ENCODE measurements at places on chromosomes 1 and 21.

DNA sequence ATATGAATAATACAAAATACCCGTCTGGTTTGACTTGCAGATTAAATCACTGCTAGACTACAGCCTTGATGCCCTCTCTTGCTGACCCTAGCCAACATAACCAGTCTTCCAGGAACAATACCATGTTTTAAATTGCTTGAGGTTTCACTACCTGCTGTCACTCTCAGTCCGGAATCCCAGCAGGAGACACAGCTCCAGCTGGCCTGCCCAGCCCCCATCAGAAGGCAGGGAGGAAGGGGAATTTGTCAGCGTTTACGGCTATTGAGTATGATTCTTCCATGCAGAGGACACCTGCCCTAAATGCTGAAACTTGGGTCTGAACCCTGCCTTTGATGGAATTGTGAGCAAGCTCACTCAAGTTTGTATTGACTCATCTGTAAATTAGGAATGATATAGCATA lies 33.0 kb downstream of the ZNF496 start:
- no peak for DNase-seq

DNA sequence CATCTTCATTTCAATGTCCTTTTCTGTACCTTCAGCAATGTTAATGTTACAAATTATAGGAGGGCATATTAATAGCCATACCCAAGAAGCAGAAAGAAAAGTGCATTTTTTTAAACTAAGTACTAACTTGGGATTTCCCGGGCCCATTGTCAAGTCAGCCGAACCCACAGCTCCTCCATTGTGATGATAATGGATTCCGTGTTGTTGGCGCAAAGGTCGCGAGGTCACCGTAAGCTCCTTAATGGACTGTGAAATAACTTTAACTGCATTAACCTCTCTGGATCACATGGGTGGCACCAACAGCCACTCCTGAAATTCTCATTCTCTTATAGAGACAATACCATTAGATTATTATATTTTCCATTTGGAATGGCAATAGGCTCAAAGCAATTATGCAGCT lies 250.6 kb upstream of the RRP15 start:
- no peak for DNase-seq

DNA sequence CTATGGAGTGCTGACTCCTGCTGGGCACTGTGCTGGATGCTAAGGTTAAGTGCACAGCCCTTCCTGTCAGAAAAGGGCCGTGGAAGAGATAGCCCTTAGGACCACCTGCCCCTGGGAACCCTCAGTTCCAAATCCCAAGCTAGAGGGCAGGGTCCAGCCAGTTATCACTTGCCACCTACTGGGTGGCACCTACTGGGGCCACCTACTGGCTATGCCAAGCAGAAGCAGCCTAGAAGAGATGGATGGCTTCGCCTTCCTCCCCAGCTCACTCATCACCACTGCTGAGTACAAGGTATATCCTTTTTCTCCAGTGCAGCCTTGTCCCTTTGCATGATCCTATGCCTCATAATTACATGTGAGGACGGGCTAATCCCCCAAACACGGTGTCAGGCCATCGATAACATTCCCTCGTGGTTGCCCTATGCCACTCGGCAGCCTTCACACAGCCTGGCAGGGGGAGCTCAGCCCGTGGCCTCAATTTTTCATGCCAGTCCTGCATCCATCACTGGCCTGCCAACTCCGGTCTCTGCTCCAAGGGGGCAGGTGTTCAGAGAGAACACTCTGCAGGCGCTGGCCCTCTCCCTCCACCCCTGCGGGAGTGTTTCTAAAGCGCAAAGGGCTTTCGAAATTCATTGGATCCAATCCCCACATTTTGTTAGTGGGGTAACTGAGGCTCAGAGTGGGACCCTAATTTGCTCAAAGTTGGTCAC lies 49.0 kb downstream of the SYT2 start:
- DNase-seq, result no peak

DNA sequence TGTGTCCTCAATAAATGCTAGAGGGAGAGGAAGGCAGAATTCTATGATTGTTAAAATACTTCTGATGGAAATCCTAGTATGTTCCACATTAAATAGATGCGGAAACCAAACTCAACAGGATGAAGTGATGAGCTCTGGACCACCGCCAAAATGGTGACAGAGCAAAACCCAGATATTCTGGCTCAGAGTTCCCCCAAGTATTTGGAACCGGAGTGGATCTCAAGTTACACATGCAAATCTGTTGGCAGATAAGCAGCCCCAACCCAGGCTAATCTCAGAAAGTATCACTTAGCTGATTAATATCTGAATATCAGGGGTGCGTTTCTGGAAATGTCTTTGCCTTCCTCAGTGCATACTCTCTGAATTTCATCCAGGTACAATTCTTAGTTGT lies 17.4 kb upstream of the GRHL3 start:
- no peak for DNase-seq

DNA sequence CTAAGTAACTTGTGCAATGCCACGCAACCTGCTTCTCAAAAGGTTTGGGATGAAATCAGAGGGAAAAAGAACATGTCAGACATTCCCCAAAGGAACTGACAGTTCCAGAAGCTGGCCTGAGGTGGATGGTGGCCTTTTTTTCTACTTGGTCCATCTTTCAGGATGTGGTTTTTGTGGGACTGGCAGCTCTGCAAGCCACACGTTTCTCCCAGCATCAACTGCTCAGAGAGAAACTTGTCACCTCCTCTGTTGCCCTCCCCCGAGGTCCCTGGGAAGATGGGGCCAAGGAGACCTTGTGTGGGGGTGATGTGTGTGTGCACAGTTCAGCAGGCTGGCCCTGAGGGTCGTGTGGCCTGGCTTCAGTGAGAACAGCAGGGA lies 2.5 kb upstream of the DHRS3 start:
- no peak for DNase-seq

DNA sequence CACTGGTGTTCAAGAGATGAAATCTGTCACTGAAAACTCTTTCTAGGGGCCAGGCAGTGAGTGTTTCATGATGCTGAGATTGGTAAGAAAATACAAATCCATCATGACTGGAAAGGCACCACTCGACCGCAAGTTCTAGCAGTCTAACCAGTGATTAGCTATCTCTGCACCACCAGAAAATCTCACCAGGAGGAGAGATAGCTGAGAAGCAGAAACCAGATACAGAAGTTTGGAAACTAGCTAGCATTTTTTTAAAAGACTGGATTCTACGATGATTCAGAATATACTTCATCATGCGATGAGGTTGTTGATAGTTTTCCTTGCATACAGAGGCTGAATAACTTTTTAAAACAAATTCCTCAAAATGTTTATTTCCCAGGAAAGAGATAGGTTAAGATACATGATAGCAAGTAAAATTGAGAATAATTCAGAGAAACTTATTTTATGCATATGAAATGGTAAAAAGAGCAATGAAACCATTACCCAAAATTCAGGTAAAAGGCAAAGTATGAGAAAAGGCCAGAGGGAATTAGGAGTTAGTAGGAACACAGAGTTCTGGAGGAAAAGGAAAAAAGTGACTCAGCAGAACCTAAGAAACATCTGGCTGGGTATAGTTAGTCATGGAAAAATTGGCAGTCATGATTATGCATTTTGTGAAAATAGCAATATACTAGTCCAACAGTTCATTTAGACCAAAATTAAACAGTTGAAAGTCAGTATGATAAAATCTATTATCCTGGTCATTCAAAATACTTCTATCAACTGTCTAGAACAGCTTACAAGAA lies 3.3 kb upstream of the F3 start:
- no peak for DNase-seq

DNA sequence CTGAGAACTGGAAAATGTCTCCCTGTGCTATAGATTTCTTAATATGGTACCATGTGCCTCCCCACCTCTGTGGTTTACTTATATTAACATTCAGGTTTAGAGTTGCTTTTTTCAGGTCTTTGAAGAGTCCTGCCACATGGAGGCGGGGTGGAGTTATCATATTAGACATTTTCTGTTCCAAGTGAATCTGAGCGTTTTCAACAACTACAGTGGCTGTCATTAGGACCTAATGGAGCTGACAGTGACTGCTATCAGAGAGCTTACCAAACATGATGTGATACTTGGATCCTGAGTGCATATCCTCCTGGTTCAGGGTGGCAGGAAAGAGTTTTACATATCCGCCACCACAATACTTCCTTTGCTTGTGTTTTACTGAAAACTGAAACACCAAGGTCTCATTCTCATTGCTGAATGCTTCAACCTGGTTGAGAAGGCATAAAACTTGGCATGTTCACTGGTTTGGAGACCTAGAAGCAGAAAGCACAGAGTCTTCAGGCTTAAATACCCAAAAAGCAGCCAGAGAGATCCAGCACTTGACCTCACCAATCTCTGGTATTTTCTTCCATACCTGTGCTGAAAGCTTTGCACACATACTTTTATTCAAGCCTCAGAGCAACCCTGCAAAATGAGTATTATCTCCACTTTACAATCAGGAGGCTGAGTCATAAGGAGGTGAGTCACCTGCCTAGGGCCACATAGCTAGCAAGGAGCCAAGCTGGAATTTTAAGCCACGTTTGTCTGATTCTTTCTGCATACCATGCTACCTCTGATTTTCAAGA lies 47.4 kb upstream of the OSBPL9 start:
- no peak for DNase-seq

DNA sequence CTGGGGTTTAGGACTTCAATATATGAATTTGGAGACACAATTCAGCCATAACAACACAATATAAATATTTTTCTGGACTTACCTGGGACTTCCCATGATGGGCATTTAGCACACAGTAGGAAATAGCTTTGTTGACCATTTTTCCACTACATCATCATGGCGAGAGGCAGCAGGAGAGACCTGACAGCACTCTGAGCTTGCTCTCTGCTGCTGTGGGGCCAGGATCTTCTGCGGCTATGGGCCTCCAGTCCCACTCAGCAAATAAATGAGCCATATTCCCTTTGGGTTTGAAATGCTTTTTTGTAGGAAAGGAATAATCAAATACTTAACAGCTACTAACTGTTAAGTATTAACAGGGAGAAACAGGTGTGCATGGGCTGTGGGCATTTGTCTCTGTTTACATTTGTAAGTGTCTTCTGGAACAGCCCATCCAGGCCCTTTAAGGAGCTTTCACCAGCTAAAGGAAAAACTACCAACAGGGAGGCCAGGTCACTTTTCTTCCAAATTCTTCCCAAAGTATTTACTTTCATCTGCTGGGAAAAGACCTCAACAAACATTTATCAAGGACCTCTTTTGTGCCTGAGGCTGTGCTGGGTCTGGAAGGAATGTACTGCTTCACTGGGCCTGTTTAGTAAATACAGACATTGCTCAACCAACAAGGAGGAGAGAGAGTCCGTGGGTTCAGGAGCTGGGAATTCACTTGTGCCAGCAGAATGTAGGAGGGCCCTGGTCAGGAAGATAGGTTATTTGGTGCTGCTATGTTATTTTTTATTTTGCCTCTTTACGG lies 133.2 kb downstream of the LRIG2 start:
- no peak for DNase-seq

GRCh38 chr1:159090286-159091179 lies 14.0 kb upstream of the AIM2 start:
- no peak for DNase-seq

DNA sequence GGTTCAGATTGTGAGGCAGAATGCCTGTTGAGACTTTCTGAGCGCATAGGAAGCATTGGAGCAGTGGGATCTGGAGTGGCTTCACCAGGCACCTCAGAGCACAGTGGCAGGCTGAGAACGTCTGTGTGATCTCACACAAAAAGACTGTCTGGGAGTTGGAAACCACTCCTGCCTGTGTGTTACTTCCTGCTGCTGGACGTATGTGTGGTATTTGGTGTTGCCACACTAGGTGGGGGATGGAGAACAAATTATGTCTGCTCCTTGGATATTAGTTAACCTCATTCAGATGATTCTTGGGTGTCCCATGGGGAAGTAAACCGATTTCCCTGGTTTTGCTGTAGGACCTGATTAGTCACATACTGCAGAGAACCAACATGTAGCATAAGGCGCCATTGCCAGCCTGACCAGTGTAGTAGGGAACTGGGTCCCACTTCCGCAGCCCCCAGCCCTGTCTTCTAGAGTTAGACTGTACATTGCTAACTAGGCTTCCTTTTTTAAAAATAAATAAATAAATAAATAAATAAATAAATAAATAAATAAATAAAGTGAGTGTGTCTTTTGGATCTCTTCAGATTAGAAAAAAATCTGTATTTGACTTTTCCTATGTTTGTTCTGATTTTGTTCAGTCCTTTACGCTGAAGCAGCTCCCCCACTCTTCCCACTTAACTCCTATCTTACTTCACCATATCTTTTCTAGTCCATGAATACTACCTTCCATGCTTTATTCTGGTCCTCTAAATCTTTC lies 26.9 kb downstream of the UCK2 start:
- no peak for DNase-seq

GRCh38 chr1:47508702-47509431 lies 71.0 kb downstream of the FOXD2 start:
- DNase-seq, result no peak

DNA sequence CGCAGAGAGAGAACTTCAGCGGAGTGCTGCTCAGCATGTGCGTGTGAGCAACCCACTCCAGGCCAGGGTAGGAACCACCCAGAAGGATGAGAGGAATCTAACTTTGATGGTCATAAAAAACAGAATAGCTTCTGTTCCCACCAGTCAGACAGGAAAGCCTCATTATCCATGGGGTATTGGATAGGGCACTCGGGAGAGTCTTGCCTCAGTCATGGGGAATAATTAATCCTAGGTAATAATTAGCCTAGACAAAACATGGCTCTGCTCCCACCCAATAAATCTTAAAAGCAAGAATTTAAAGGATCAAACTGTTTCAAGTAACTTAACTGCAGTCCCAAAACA lies 35.3 kb downstream of the LDLRAD1 start:
- DNase-seq, result no peak

GRCh38 chr1:22915816-22916470 lies 56.7 kb downstream of the LACTBL1 start:
- DNase-seq, result no peak

- DNase-seq, result no peak
Observed at GRCh38 chr1:15577691-15578090, 7.2 kb downstream of the AGMAT start.

DNA sequence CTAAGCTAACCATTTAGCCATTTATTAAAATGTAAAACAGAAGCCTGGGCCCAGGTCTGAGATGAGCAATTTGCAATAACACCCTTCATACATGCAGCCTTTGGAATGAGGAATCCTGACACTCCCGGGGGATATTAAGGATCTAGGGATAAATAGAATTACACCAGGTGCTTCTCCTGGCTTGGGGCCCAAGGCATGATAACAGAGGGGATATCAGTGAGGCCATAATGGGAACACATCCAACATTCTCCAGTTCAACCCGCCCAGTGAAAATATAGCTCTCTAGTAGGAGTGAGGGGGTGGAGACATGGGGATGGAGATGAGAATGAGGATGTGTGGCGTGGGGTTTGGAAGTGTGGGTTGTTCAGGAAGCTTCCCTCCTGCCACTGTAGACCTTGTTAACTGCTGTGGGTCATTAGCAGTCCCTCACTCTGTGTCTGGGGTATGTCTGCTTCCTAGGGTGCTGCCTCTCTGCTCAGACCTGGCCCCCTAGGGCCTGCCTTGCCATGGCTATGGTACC lies 57.9 kb upstream of the KANK4 start:
- no peak for DNase-seq

- no peak for DNase-seq
Observed at GRCh38 chr1:22790232-22791008, 79.8 kb downstream of the EPHB2 start.

- no peak for DNase-seq
Observed at GRCh38 chr1:51986718-51987117, 3.8 kb downstream of the RAB3B start.

GRCh38 chr1:153422450-153423068 lies 6.2 kb downstream of the S100A7A start:
- no peak for DNase-seq

- no peak for DNase-seq
Observed at GRCh38 chr1:20319456-20320220, 29.0 kb downstream of the VWA5B1 start.

GRCh38 chr1:175848329-175848728 lies 104.9 kb upstream of the TNR start:
- no peak for DNase-seq

GRCh38 chr1:204304067-204304466 lies 55.7 kb downstream of the PLEKHA6 start:
- no peak for DNase-seq
